ENCODE measurements at places on chromosomes 5 and 9.

DNA sequence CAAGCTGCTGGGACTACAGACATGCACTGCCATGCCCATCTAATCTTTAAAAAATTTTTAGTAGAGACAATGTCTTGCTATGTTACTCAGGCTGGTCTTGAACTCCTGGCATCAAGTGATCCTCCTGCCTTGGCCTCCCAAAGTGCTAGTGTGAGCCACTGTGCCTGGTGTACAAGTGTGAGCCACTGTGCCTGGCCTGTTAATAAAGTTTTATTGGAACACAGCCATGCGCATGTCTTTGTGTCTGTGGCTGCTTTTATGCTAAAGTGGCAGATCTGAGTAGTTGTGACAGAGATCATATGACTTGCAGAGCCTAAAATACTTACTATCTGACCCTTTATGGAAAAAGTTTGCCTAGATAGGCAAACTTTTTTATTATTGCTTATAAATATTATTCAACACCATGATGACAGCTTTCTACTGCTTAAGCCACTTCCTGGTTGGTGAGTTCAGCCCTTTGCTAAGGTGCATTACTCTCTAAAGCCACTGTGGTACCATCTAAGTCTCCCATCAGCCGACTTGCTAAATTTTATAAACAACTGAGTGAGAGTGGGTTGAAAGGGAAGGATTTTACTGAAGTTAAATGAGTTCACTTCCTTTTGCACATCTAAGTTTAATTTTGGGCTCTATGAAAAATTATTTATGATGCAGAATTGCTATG, 133.5 kb downstream of the RASGRF2 start:
- no peak for DNase-seq

GRCh38 chr5:139664086-139664693, 16.0 kb downstream of the CXXC5 start:
- no peak for DNase-seq

- DNase-seq = no peak
Measured at GRCh38 chr9:113381909-113382411, 5.2 kb upstream of the HDHD3 start.

GRCh38 chr5:116396476-116397099, 178.0 kb downstream of the SEMA6A start:
- no peak for DNase-seq

DNA sequence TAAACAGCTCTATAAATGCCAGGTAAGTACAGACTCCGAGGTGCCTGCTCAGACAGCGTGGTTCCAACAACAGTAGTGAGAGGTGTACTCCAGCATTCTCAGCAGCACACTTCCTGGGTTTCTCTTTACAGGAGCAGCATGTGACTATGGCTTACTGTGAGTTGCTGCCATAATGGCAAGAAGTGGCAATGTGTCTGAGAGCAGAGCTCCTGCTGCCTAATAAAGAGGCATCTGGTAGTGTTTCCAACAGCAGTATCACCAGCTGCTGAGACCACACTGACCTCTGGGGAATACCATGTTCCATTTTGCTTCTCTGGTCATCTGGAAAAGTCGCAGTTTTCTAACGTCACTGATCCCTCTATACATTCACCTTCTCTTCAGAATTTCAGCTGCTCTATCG, 398.2 kb downstream of the SLCO4C1 start:
- DNase-seq = peak; percentile 88

- DNase-seq = no peak
Measured at GRCh38 chr9:4417578-4418325, 72.5 kb upstream of the SLC1A1 start.

DNA sequence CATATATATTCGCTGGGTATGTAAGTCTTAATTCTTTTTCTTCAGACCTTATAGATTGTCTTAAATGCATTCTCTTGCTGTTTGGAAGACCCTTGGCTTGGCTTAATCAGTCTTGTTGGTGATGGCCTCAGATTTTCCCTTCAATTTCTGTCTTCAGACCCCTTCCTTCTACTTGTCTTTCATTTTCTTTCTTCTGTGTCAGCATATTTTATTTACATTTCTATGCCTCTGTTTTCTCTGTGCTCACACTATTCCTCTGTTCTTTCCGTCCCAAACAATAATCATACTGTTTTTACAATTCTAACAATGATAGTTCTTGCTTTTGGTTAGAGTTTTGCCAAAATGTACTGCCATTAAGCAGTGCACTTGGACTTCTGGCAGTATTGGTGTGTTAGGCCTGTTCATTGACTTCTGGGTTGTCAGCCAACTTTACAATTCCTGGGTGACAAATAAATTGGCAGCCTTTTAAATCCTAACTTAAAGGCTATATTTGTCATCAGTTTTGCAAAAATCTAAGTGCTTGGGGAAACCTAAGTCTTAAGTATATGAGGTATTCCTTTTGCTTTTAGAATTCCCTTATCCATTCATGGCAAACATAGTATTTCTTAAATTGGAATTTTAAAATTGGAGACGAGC, 8.0 kb downstream of the SRFBP1 start:
- DNase-seq = no peak

DNA sequence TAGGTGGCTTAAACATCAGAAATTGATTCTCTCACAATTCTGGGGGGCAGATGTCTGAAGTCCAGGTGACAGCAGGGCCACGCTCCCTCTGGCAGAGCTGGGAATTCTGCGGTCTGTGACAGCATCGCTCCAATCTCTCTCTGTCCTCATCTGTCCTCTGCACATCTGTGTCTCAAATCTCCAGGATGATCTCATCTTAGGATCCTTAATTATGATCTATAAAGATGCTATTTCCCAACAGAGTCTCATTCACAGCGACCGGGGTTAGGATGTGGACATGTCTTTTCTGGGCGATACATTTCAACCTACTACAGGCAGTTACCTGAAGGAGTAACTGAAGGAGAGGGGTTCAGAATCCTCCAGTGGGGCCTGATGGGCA, 31.4 kb downstream of the ANKRD33B start:
- DNase-seq = no peak

Measured in SK-N-DZ (cell line).